Stimulated activated CD8-positive, alpha-beta memory T cell treated with anti-CD3 and anti-CD28 coated beads, Interleukin-4, amount 100 ng/mL, for 24 hours (primary cell): ENCODE measurements at places on chromosomes 11 and 22.
A peak's percentile ranks its signal among the peaks of the same experiment; 100 is the strongest.

DNA sequence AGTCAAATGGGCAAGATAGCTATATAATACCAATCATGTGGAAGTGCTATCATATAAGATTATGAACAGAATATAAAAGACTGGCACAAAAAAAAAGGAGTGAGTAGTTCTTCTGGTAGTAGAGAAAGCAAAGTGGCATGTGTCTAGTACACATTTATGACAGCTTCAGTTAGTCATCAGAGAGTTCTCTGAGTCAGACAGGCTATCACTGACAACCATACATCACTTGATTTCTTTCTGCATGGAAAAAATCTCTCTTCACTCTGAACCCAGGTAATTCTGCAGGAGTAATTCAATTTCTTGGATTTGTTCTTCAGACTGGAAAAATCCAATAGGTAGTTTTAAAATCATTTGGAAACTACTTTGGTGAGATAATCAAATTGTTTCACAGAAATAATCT, 286.8 kb upstream of the ANO3 start:
- DNase-seq = no peak

GRCh38 chr11:57158180-57158579, 23.6 kb upstream of the LRRC55 start:
- no peak for DNase-seq

GRCh38 chr11:79076526-79077115, 364.2 kb downstream of the TENM4 start:
- no peak for DNase-seq

DNA sequence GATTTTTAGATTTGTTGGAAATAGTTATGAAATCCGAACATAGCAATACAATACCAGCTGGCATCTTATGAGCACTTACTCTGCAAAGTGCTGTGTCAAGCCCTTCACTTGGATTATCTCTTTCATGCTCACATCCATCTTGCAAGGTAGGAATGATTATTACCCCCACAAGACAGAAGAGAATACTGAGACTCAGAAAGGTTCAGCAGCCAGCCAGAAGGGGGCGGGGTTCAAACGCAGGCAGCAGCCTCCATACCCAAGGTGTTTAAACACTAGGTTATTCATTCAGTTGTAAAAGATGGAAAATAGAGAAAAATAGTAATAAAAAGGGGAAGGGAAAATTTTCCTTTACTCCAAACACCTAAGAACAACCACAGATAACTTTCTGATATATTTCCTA, 158.5 kb downstream of the CCDC34 start:
- DNase-seq = no peak

DNA sequence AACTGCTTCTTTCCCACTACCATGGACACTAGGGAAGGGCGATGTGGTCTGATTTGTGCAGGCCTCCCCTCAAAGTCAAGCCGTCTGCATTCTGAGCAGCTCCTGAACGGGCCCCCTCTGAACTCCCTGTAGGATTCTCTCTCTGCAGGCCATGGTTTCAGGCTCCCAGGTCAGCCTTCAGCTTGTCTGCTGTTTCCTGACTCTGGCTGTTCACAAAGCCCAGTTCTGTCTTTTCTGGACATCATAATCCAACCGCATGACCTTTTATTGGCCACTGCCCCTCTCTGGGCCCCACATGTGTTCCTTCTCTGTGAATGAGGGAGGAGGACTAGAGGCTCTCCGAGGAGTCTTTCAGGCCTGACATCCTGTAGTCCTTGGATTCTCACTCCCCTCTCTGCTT, 161.0 kb downstream of the FEZ1 start:
- DNase-seq = no peak

GRCh38 chr22:29689880-29690213, 30.0 kb upstream of the CABP7 start:
- peak; percentile 3 for DNase-seq

GRCh38 chr11:127137771-127138280, 137.3 kb upstream of the KIRREL3 start:
- DNase-seq = no peak

GRCh38 chr22:45344334-45344733, 34.6 kb downstream of the FAM118A start:
- DNase-seq = no peak

GRCh38 chr22:49155770-49156580, 671.7 kb downstream of the BRD1 start:
- DNase-seq = no peak

- no peak for DNase-seq
Observed at GRCh38 chr11:16792426-16792825, 54.0 kb downstream of the C11orf58 start.

DNA sequence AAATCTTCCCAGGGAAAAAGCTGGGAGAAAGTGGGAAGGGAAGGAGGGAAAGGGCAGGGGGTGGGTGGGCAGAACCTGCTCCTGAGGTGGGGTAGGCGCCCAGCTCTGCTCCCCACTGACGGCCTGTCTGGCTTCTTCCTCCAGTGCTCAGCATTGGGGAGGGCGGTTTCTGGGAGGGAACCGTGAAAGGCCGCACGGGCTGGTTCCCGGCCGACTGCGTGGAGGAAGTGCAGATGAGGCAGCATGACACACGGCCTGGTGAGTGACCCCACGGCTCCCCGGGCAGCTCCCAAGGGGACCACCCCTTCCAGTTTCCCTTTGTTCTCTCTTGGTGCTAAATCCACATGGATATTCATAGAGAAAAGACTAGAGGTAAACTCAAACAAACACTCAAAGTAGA, 25.9 kb downstream of the SHANK3 start:
- no peak for DNase-seq

- DNase-seq = no peak
Observed at GRCh38 chr22:41350087-41350486, 31.7 kb upstream of the TEF start.

DNA sequence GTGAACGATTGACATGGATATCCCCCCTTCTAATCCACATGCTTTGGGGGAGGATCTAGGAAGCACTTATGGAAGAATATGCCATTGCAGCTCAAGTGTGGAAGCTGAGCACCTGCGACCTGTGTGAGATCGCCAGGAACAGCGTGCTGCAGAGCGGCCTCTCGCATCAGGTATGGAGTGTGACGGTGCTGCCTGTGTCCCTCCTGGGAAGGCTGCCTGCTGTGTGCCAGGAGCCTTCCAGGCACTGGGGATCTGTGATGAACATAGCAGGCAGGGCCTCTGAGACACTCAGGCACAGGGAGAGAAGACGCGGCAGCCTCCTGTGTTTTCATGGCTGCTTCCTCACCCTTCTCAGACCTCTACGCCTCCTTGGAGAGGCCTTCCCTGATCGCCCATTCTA, 36.5 kb downstream of the RNF141 start:
- no peak for DNase-seq

DNA sequence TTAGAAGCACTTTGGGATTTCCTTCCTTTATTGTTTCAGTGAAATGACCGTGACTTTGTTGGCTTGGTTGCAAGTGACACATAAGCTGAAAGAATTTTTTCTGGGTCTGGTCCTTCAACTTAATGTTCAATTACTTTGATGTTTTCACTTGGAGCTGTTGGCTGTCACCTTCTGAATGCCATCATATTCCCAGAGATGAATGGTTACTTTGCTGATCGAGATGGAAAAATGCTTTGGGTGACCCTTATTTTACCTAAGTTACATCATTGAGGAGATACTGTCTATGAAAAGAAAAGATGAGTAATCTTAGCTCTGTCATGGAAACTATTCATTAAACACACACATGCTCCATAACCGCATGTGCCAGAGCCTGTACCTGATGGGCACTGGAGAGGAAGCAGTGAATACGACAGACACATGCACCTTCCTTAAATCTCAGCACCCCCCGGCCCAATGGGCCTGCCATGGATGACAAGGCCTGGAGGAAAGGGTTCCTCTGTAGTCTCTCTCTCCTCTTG, 76.9 kb downstream of the TENM4 start:
- DNase-seq = no peak

DNA sequence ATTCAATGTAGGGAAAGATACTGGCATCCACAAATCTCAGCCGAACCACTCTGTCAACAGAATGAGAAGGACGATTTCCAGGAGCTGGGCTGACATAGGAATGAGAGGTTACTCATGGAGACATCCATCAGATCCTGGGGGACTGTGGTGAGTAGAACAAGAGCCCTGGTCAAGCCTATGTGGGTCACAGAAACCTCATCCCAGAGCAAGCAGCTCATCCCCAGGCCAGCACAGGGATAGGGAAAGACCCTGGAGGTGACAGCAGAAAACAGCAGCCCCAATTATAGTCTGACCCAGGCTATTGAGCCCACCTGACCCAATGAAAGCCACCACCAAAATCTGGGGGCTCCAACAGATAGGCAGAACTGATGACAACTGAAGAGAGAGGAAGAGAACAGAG, 128.0 kb upstream of the SERPIND1 start:
- no peak for DNase-seq

GRCh38 chr11:69333879-69334278, 39.9 kb downstream of the MYEOV start:
- DNase-seq = no peak

DNA sequence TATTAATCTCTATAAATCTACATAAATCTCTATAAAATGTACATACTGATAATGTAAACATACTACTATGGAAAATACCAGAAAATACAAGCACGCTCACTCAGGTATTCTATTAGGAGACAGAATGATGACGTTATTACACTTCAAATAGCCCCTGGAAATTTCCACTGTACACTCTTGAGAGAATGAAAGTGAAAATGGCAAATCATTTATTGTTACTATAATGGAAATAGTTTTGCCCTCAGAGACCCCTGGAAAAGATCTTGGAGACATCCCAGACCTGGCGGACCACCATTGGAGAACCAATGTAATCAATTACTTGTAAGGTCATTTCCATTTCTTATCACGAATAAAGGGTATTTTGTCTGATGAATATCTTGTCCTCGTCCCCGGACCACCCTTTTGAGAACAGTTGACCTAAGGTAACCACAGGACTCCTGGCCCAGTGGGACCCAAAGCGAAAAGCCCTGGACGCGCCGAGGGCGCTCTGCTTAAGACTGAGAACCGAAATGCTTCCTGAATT, 509 bp upstream of the PRRG4 start:
- no peak for DNase-seq

GRCh38 chr22:40441761-40442390, 71.5 kb downstream of the SGSM3 start:
- no peak for DNase-seq

- DNase-seq = no peak
Observed at GRCh38 chr11:71330996-71331395, 78.6 kb upstream of the SHANK2 start.

DNA sequence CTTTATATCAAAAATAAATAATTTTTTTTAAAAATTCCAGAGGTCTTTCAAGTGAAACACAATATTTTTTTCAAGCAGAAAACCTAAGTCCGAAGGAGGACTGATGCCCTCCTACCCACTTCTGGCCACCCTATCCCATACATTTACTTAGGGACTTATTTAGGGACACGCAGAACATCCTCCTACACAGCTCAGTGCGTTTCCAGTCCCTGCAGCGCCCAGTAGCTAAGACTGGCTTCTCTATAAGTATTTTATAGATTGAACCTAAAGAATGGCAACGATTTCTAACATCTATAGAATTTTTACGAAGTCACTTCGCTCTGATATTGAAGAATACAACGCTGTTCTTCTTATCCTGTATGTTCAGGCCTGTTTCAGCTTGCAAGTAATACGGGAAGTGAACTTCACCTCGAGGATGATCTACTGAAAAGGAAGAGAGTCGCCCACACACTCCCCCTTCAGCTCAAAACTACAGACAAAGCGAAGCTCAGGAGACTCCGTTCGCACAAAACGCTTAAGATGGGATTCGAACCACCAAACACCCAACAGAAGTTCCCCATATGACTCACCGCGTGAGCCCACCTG, 328 bp downstream of the CHEK2 start:
- no peak for DNase-seq

DNA sequence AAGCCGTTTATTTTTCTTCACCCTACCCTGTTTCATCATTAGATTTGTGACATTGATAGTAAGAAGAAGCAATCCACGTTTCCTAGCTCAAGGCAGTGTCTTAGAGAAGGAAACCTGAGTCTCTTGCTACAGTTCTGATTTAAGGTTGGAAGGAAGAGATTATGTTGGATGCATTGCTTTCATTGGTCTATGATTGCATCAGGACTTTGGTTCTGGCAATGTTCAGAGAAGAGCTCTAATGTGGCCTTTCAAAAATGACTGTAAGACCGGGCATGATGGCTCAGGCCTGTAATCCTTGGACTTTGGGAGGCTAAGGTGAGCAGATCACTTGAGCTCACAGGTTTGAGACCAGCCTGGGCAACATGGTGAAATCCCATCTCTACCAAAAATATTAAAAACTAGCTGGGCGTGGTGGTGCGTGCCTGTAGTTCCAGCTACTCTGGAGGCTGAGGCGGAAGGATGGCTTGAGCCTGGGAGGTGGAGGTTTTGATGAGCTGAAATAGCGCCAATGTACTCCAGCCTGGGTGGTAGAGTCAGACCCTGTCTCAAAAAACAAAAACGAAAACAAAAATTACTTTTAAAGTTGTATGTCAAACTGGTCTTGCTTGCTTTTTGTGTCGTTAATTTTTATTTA, 4.1 kb downstream of the NUCB2 start:
- no peak for DNase-seq

DNA sequence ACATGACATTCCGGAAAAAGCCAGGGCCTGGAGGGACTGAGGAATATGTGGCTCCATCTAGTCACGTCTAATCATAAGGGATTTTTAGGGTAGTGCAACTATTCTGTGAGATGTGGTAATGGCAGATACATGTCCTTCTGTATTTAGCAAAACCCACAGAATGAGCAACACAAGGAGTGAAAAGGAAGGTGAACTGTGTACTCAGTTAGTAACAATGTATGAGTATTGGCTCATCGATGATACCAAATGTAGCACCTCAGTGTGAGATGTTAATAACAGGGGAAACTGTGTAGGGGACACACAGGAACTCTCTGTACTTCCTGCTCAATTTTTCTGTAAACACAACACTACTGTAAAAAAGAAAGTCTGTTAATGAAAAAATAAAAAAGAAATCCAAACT, 42.0 kb upstream of the CARS1 start:
- no peak for DNase-seq

- no peak for DNase-seq
Observed at GRCh38 chr11:95991101-95991500, 67.2 kb upstream of the MTMR2 start.

- no peak for DNase-seq
Observed at GRCh38 chr11:134915212-134915611, 503.2 kb upstream of the B3GAT1 start.

DNA sequence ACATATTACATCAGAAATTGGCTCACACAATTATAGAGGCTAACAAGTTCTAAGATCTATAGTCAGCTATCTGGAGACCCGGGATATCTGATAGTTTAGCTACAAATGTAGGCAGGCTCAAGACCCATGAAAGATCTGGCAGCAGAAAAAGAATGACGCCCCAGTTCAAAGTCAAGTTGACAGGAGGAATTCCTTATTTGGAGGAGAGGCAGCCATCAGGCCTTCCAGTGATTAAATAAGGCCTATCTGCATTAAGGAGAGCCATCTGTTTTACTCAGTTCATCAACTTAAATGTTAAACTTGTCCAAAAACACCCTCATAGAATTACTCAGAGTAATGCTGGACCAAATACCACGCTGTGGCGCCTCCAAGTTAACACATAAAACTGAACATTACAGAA, 1402.6 kb downstream of the FAM181B start:
- DNase-seq = no peak

DNA sequence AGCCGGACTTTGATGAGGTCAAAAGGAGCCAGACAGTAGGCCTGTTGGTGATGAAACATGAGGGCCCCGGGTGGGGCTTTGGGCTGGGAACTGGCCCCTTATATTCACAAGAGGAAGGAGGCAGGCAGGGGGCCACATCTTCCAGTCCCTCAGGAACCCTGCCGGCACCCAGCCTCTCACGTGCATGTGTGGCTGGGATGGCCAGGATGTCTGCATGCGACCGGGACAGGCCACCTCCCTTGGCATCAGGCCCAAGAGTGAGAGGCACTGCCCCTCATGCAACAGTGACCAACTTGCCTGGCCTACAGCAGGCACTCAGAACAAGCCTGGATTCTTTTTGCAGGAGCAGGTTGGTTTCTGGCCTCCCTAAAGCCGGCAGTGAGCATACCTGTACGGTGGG, 5.4 kb downstream of the SLC25A45 start:
- no peak for DNase-seq
